Spleen (tissue), 13 donors: ENCODE measurements at places on chromosomes 1 and 21.

DNA sequence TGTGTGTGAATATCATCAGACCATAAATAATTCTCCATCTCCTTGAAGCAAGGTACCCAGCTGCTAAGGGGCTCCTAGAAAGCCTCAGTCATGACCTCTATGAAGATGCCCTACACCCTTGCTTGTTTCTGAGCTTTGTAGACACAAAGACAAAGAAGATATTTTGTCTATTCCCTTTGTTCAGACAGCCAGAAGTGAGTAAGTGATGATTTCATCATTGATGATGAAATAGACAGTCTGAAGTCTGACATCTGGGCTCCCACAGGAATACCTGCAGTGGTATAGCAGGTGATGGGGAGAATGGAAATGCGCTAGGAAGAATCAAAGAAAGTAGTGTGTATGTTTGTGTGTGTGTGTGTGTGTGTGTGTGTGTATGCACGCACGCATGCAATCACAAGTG is 82.2 kb upstream of the DPT start:
- no peak for DNase-seq
- H3K27me3 ChIP-seq = no peaks in the 10 kb centered on the region
- H3K4me3 ChIP-seq = no peak overlapping the region

- peaks cover 74% of the 10 kb centered on the region for H3K4me1 ChIP-seq
- no peak overlapping the region for H3K4me3 ChIP-seq
- DNase-seq = no peak
- H3K27ac ChIP-seq = peak overlapping the region; percentile 13
- no peaks in the 10 kb centered on the region for H3K27me3 ChIP-seq
Observed at GRCh38 chr1:94301186-94301585, 63.8 kb upstream of the ARHGAP29 start.

DNA sequence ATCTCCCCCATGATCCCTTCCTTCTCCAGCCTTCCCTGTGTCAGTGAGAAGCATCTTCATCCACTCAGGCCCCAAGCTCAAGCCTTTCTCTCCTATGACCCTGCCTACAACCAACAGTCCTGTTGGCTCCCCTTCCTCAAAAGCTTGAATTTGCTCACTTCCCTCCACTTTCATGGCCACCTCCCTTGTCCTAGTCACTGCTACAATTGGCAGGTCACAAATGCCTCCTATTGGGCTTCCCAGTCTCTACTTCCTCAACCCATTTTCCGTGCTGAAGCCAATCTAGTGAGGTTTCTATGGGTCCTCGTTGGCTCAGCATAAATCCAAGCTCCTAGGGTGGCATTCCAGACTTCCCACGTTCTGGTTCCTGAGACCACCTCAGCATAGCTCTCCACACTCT is 40.2 kb upstream of the SLC6A9 start:
- no peak overlapping the region for H3K27ac ChIP-seq
- no peaks in the 10 kb centered on the region for H3K36me3 ChIP-seq
- H3K27me3 ChIP-seq = no peaks in the 10 kb centered on the region
- peaks cover 11% of the 10 kb centered on the region for H3K4me1 ChIP-seq

- no peaks in the 10 kb centered on the region for H3K36me3 ChIP-seq
- no peak overlapping the region for H3K27ac ChIP-seq
- no peak overlapping the region for H3K4me3 ChIP-seq
- H3K27me3 ChIP-seq = no peaks in the 10 kb centered on the region
Observed at GRCh38 chr1:164783778-164784555, 225.0 kb downstream of the PBX1 start.

GRCh38 chr1:208534979-208535378 is 290.8 kb upstream of the PLXNA2 start:
- no peak for DNase-seq
- no peaks in the 10 kb centered on the region for H3K27me3 ChIP-seq
- H3K27ac ChIP-seq = no peak overlapping the region

GRCh38 chr1:36351227-36351977 is 28.0 kb upstream of the EVA1B start:
- H3K27ac ChIP-seq = peak overlapping the region; percentile 78
- peaks cover 64% of the 10 kb centered on the region for H3K4me1 ChIP-seq
- H3K36me3 ChIP-seq = peaks cover 80% of the 10 kb centered on the region
- H3K27me3 ChIP-seq = no peaks in the 10 kb centered on the region

GRCh38 chr1:175470078-175470477 is 273.3 kb downstream of the TNR start:
- H3K4me1 ChIP-seq = no peaks in the 10 kb centered on the region
- no peak overlapping the region for H3K27ac ChIP-seq
- no peak for DNase-seq
- no peaks in the 10 kb centered on the region for H3K36me3 ChIP-seq
- H3K27me3 ChIP-seq = no peaks in the 10 kb centered on the region

DNA sequence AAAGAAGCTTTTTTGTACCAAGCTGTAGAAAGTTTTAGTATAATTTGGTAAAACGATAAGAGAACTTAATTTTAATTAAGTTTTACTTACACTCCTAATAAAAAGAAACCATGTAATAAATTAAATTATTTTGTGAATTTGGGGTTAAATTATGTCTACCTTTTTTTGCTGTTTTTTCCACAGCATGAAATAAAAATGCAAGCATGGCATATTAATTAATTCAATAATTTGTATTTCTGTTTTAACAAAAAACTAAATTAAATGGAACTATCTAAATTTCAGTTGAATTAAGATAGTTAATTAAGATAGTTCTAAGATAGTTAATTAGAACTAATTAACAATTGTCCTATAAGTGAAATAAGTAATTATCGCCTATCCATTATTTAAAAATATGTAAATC is 39.4 kb downstream of the VANGL2 start:
- H3K27ac ChIP-seq = no peak overlapping the region
- no peak overlapping the region for H3K4me3 ChIP-seq
- H3K27me3 ChIP-seq = no peaks in the 10 kb centered on the region

- no peak for DNase-seq
- H3K4me3 ChIP-seq = no peak overlapping the region
- H3K27me3 ChIP-seq = no peaks in the 10 kb centered on the region
- H3K27ac ChIP-seq = no peak overlapping the region
Observed at GRCh38 chr1:6059866-6060265, 14.2 kb downstream of the KCNAB2 start.

DNA sequence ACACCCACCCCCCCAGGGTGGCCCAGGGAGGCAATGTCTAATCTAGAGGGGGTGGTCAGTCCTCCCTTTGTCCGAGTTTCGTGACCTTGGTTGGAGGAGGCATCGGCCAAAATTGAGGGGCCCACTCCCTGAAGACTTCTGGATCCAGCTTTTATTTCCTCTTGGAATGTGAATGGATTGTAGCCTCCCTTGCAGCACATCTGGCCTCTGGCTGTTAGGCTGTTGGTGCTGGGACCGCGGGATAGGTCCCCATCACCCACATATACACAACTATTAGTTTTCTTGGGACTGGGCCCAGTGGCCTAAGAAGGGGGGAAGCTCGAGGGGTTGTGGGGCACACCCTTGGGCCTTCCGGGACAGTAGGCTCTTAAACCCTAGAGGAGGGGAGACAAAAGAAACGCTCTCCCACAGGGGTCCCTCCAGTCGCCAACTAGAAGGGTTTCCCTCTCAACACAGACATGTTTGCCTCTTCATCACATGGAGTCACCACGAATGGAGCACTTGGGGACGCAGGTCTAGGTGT is 2.5 kb downstream of the LHX4 start:
- DNase-seq = no peak
- H3K4me1 ChIP-seq = peaks cover 78% of the 10 kb centered on the region
- no peaks in the 10 kb centered on the region for H3K36me3 ChIP-seq
- no peak overlapping the region for H3K4me3 ChIP-seq

DNA sequence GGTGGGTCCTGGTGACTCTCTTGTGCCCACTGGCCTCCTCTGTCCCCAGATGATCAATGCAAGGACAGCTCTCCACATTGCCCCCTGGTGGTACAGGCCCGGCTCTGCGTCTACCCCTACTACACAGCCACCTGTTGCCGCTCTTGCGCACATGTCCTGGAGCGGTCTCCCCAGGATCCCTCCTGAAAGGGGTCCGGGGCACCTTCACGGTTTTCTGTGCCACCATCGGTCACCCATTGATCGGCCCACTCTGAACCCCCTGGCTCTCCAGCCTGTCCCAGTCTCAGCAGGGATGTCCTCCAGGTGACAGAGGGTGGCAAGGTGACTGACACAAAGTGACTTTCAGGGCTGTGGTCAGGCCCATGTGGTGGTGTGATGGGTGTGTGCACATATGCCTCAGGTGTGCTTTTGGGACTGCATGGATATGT is 10.8 kb downstream of the ADAMTSL4 start:
- no peaks in the 10 kb centered on the region for H3K27me3 ChIP-seq
- H3K27ac ChIP-seq = peak overlapping the region; percentile 100
- H3K36me3 ChIP-seq = peaks cover 22% of the 10 kb centered on the region
- H3K4me1 ChIP-seq = peaks cover 87% of the 10 kb centered on the region
- DNase-seq = peak; percentile 93

DNA sequence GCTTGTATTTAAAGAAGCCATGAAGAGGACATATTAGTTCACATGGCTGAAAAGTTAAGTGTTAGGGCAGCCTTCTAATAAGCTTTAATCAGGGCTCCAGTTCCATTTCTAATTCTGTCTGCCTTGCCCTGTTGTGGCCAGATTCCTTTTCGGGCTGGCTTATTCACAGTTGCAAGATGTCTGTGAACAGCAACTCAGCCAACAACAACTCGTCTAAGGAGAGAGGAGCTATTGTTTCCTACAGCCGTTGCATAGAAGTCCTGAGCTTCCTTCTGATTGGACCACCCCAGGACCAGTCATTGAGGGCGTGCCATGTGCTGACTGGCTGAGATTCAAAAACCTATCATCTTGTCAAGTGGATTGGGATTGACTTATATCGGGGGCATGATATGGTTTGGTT is 18.6 kb upstream of the COQ8A start:
- H3K4me1 ChIP-seq = no peaks in the 10 kb centered on the region
- H3K27ac ChIP-seq = no peak overlapping the region
- H3K36me3 ChIP-seq = no peaks in the 10 kb centered on the region
- H3K4me3 ChIP-seq = no peak overlapping the region

DNA sequence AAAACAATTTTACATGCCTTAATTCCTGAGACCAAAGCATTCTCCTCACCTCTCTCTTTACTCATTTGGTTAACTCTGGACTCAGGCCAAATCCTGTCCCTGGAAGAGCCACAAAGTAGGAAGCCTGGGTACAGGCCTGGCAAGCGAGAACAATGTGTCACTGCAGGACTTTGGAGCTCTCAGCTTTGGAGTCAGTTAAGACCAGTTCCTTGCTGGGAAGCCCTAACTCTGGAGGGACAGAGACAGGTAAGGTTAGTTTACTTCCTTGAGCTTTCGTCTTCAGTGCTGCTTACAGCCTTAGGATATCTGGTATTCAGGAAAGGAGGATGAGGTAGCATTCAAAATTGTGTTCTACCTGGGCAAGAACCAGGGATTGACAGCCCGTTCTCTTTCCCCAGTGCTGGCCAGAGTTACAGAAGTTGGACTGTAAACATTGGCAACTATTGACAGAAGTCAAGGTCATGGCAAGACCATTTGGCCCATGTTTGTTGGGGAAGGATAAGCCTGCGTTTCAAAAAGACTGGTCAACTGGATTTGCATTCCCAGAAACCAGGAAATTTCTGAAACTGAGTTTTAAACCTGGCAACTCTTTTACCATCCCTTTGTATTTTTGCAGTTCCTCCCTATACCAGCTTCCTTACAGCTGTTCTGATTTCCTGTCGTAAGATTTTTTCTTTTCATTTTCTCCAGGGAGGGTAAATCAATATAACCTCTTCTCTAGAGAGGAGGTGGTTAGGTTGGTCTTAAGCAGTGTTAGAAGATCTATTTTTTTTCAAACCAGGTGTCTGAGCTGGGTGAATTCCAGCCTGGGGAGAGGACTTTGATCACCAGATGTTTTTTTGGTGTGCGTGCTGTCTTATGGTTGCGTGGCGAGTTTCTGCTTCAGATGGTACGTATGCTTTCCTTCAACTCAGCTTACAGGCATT is at the start of gene C4BPB:
C4BPB (plus strand) TSS at position 160 of the 926 bp plus-strand sequence; CDS start at position 832, 672 bp downstream.
- peak within 1 kb of the TSS; percentile 13 for H3K4me3 ChIP-seq
- H3K4me1 ChIP-seq = peaks cover 28% of the 10 kb centered on the region
- H3K36me3 ChIP-seq = no peaks in the 10 kb centered on the region
- no peak for DNase-seq
- H3K27me3 ChIP-seq = no peaks in the 10 kb centered on the region

- peaks cover 29% of the 10 kb centered on the region for H3K4me1 ChIP-seq
- no peak overlapping the region for H3K4me3 ChIP-seq
- H3K27ac ChIP-seq = no peak overlapping the region
- no peak for DNase-seq
- no peaks in the 10 kb centered on the region for H3K36me3 ChIP-seq
Observed at GRCh38 chr1:89761338-89761737, 59.5 kb upstream of the LRRC8D start.

- H3K4me1 ChIP-seq = no peaks in the 10 kb centered on the region
- DNase-seq = peak; percentile 48
- no peak overlapping the region for H3K4me3 ChIP-seq
- H3K36me3 ChIP-seq = no peaks in the 10 kb centered on the region
- no peak overlapping the region for H3K27ac ChIP-seq
- no peaks in the 10 kb centered on the region for H3K27me3 ChIP-seq
Observed at GRCh38 chr1:30460661-30461060, 262.7 kb downstream of the MATN1 start.

- H3K27ac ChIP-seq = no peak overlapping the region
- DNase-seq = no peak
- H3K4me3 ChIP-seq = no peak overlapping the region
- H3K36me3 ChIP-seq = no peaks in the 10 kb centered on the region
- no peaks in the 10 kb centered on the region for H3K27me3 ChIP-seq
Observed at GRCh38 chr1:198978523-198978922, 339.7 kb downstream of the PTPRC start.

GRCh38 chr1:36306210-36306901 is at the start of gene SH3D21:
SH3D21 (plus strand) TSS chr1:36306368; CDS start chr1:36306421, 53 bp downstream.
- H3K27me3 ChIP-seq = no peaks in the 10 kb centered on the region
- peak within 1 kb of the TSS; percentile 81 for H3K4me3 ChIP-seq
- peaks cover 40% of the 10 kb centered on the region for H3K36me3 ChIP-seq
- DNase-seq = peak; percentile 90
- peak within 1 kb of the TSS; percentile 83 for H3K27ac ChIP-seq
- peaks cover 38% of the 10 kb centered on the region for H3K4me1 ChIP-seq

GRCh38 chr1:116067566-116067890 is 43.7 kb upstream of the MAB21L3 start:
- H3K4me3 ChIP-seq = no peak overlapping the region
- DNase-seq = no peak
- H3K27me3 ChIP-seq = no peaks in the 10 kb centered on the region
- H3K27ac ChIP-seq = no peak overlapping the region
- no peaks in the 10 kb centered on the region for H3K4me1 ChIP-seq
- H3K36me3 ChIP-seq = peaks cover 9% of the 10 kb centered on the region

GRCh38 chr1:23751815-23752200 is 8.5 kb downstream of the ELOA start:
- peaks cover 34% of the 10 kb centered on the region for H3K4me1 ChIP-seq
- DNase-seq = no peak
- H3K4me3 ChIP-seq = no peak overlapping the region
- H3K36me3 ChIP-seq = peaks cover 87% of the 10 kb centered on the region
- no peaks in the 10 kb centered on the region for H3K27me3 ChIP-seq

- H3K4me1 ChIP-seq = peaks cover 14% of the 10 kb centered on the region
- no peak for DNase-seq
- no peaks in the 10 kb centered on the region for H3K36me3 ChIP-seq
- no peak overlapping the region for H3K4me3 ChIP-seq
- no peaks in the 10 kb centered on the region for H3K27me3 ChIP-seq
Observed at GRCh38 chr1:151936653-151937052, 27.3 kb upstream of the THEM4 start.
